Mesenteric fat pad (tissue), 1 donor: ENCODE measurements at places on chromosomes 6 and 20. TPM values are rescaled to one million over a fixed set of nuclear protein-coding genes. Genes with fewer than 3 reads are reported as not detected.

DNA sequence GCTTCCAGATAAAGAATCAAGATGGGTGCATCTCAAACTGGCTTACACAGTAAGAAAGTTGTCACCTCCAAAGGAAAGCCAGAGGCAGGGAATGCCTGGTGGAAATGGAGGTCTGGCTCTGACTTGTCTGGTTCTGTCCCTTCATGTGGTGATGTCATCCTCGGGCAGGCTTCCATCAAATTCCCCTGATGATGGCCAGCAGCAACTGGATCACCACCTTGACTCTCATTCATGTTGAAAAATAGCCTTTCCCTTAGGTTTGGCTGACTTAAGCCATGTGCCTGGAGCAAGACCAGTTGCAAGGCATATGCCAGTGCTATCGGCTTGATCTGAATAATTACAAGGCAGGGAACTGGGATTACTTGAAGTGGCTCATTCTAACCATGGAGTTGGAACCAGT lies 28.8 kb downstream of the IMPG1 start:
- DNase-seq = no peak

- peak; percentile 98 for DNase-seq
These were observed at the start of gene TSPYL1 for GRCh38 chr6:116279232-116280160. Gene TSPYL1 (minus strand): TSS chr6:116279930. CDS start chr6:116279830, 100 bp downstream.

DNA sequence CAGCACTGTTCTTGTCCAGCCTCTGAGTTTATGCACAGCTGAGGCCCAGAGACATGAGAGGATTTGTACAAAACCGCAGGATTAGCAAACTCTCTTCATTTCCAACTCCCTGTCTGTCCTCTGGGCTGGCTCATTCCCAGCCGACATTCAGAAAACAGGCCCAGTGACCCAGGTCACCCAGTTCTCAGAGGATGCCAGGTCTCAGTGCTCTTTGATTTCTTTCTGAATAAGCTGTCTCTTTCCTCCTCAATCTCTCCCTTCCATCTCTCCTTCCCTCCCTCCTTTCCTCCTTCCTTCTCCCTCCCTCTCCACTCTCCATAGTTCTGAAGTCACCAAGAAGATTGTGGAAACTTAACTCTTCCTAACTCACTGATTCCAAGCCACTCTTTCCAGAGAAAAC lies 372.7 kb upstream of the SULF2 start:
- peak; percentile 35 for DNase-seq

- no peak for DNase-seq
These were observed 837.6 kb downstream of the TBC1D32 start for GRCh38 chr6:120496661-120497060.

The PLA2G7 gene
- total RNA-seq = 8.1 TPM

- no peak for DNase-seq
These were observed 175.5 kb downstream of the TFAP2B start for GRCh38 chr6:50993941-50994720.

GRCh38 chr6:21831521-21832291 lies 238.2 kb downstream of the SOX4 start:
- no peak for DNase-seq

The SLC22A16 gene
- total RNA-seq = 1.4 TPM

The RAD21L1 gene
- total RNA-seq = not detected
